Stimulated activated CD4-positive, alpha-beta T cell treated with anti-CD3 and anti-CD28 coated beads, Interleukin-2, amount 100 ng/mL, for 4 hours (primary cell): ENCODE measurements at places on chromosomes 6 and 20.
A peak's percentile ranks its signal among the peaks of the same experiment; 100 is the strongest.

GRCh38 chr6:15252195-15252594, 6.3 kb downstream of the JARID2 start:
- DNase-seq = no peak

- DNase-seq = no peak
Observed at GRCh38 chr20:44832724-44833123, 22.4 kb upstream of the RIMS4 start.

- DNase-seq = no peak
Observed at GRCh38 chr6:141472162-141472928, 660.4 kb upstream of the GJE1 start.

DNA sequence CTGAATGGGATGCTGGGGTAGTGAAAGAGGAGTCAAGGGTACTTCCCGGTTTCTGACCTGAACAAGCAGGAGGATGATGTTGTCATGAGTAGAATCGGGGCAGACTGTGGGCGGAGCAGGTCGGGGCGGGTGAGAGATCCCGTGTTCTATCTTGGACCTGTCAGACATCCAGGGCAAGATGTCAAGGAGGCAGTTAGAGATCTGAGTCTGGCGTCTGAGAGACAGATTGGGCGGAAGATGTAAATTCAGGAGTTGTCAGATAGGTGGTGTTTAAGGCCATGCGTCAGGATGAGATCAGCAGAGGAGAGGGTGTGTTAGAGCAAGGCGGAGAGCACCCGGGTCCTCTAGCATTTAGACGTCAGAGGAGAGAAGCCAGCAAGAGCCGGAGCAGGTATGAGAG, 115.5 kb downstream of the DLGAP4 start:
- no peak for DNase-seq

DNA sequence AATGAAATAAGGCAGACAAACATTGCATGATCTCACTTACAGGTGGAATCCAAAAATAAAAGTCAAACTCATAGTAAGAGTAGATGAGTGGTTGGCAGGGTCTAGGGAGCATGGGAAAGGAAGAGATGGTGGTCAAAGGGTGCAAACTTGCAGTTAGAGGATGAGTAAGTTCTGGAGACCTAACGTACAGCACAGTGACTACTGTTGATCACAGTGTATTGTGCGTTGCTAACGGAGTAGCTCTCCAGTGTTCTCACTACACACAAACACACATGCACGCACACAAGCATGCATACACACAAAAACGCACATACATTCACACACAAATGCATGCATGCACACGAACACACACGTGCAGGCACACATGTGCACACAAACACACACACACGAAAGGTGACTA, 54.9 kb downstream of the LY86 start:
- no peak for DNase-seq

GRCh38 chr6:31270788-31271640, 878 bp downstream of the HLA-C start:
- peak; percentile 43 for DNase-seq

DNA sequence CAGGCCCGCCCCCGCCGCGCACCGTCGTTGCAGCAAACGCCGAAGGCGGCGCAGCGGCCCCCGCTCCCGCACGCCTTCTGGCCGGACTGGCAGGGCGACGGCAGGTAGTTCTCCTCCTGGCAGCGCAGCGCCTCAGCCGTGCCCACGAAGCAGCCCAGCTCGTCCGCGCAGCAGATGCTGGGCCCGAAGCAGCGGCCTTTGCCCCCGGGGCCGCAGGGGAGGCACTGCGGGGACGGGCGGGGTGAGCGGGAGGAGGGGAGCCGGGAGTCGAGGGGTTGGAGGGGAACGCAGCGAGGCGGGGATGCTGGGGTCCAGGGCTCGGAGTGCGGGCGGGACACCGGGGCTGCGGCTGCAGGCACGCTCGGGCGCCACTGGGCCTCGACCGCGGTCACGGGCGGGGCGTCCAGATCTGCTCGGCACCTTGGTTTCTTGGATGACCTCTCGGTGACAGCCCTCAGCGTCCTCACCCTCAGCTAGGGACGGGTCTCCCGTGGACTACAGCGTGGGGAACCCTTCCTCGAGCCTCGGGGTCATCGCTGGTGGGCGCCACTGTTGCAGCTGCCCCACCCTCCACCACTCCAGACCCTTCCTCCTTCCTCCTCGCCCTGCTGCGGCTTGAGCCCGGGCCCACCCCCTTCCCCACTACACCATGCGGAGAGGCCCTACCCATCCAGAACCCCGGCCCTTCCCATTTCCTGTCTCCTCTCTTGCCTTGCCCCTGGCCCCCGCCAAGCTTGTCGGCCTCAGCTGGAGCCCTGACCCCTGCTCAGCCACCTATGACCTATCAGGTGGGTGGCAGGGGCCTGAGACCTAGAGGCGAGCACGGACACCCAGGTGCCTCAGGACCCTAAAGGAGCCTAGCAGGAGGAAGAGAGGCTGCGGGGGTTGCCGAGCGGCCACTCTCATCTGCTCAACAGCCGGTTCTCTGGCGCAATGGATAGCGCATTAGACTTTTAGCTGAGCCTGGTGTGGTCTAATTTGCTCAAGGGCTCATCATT, 1.3 kb downstream of the AVP start:
- no peak for DNase-seq

GRCh38 chr20:13870170-13870748, 85.4 kb downstream of the NDUFAF5 start:
- no peak for DNase-seq

DNA sequence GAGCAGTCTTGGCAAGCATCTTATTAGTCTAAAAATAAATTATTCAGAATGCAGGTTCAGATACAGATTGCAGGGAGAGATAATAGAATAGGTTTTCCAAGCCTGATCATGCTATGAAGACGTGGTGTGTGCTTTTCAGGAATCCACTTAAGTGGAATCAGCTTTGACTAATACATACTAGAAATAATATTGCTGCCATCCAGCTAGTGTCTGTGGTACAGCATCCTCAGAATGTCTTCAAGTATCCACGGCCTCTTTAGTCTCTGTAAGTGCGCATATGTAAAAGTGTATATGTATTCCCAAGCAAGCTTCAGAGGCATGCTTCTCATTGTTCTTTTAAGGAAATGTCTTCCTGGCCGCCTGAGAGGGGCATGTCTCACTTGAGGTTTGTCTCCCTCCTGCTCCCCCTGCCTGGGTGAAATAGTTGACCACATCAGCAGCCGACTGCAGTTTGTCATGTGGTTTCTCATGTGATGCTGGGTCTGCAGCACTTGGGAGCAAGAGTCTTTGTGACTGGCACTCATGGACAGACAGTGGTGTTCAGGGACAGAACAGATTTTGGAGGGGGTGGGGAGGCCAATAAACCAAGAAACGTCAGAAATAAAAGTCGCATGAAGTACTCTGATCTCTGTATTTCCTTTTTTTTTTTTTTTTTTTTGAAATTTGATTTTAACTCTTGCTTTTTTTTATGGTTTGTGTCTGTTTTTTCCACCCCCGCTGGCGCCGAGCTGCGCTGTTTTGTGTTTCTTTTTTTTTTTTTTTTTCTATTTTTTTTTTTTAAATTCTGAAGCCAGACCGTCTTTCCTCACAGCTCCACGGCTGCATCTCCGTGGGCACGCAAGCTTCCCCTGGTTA, 150.8 kb downstream of the PRL start:
- no peak for DNase-seq

DNA sequence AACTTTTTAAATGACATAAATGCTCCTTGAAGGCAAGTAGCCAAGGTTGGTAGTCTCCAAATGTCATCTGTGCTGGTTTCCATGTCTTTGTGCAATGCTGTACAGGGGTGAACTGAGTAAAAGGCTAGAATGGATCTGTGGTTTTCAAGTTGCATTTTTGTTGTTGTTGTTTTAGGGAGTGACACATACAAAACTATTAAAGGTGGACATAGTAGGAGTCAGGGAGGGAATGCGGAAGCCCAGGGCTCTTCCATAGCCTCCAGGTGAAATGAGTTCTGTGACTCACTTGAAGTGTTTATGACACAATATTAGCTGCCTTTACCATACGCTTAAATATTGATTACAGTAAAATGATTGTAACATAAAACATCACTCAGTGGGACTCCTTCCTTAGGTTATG, 22.5 kb upstream of the QKI start:
- DNase-seq = no peak

DNA sequence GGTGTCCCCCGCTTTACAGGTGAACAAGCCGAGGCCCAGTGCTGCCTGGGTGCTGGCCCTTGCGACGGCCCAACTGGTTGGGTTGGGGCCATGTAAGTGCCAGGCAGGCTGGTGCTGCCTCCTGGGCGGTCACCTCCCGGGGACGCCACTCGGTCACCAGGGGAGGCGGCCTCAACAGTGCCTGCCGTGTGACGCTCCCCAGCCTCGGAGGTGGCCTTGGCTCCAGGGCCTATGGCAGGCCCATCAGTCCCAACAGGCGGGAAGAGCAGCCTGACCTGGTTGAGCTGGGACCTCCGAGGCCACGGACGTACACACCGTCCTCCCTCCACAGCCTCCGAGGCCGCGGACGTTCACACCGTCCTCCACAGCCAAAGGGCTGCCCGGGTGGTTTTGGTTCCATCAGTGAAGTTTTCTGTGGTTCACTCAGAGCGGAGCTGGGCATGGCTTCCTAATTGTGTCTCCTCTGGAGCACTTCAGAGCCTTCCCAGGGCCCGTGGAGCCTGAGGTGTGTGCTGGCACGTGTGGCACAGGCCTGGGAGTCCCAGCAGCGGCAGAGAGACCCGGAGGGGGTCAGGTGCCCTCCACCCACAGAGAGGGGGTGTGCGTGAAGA, 19.3 kb upstream of the SLCO4A1 start:
- DNase-seq = no peak

DNA sequence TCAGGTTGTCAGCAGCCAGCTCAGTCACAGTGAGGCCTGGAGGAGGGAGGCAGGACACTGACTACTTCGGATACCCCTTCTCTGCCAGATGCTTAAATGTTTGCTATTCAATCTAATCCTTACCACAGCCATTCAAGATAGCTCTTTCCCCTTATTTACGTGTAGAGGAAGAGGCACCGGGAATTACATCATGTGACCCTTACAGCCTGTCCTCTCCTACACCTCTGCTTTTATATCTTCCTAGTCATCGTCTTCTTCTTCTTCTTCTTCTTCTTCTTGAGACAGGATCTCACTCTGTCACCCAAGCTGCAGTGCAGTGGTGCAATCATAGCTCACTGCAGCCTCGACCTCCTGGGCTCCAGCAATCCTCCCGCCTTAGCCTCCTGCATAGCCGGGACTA, 148.1 kb upstream of the NEDD9 start:
- no peak for DNase-seq

GRCh38 chr6:703552-703951, 10.6 kb upstream of the EXOC2 start:
- DNase-seq = no peak

DNA sequence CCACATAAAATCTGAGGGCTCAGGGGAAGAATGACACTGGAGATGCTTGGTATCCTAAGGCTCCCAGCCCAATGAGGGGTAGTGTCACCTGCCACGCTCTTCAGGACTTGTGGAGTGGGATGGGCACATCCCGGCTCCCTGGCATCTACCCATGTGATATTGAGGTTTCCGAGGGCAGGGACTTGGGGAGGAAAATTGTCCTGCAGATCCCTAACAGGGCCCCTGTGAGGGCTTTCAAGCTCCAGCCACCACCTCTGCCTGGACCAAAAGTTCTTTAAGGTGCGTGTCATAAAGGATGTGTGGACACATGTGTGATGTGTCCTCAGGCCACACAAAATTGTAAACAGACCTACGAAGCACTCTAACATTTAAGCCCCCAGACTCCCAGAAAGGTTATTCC, 2.5 kb downstream of the SCML4 start:
- no peak for DNase-seq

DNA sequence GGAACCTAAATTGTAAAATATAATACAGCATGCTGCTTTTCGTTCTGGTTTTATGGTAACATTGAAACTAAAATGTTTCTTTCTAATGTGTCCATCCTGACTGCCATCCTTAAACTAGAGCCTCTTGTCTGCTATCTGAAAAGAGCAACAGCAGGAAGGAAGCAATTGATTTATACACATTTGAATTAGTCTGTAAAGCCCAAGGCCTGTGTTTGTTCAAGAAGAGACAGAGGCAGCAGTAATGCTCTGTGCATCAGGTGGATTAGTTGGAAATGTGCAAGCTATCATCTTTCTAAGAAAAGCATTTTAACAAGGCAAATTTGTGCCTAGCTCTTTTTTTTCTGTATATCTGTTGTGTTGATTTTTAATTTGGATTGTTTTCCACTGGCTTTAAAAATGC, 128.6 kb downstream of the SCAF8 start:
- no peak for DNase-seq

DNA sequence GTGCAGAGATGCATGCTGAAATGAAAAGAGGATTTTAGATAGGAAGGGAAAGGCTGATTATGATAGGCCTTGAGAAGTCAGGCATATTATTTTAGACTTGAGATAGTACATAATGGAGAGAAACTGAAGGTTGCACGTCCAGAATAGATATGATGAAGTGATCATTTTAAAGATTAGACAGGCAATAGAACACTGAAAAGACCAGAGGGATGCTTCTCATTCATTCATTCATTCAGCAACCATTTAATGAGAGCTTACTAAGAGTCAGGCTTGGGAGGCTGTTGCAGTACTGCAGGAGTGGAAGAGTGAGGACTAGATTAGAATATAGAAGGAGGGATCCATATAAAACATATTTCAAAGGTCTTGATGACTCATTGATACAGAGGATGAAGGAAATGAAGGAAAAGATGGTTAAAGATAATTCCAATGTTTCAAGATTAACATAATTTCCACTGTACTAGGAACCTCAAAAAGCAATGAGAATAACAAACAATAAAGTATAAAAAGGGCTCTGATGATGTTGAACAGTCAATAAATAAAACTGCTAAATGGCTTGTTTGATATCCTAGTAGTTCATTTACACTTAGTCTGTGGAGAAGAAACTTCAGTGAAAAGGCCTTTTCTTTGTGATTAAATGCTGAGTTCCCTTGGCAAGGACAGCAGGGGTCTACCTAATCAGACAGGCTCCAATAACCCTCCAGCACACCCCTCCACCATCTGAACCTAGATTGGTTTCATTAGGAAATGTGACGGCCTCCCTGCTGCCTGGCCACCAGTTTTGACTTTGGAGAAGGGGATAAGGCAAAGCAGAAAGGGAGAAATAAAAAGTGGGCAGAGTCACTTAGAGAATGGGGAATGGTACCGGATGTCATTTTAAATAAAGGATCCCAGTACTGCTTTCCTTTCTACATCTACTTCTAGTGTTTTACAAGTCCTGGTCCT, 5.3 kb upstream of the FBXO9 start:
- DNase-seq = no peak

DNA sequence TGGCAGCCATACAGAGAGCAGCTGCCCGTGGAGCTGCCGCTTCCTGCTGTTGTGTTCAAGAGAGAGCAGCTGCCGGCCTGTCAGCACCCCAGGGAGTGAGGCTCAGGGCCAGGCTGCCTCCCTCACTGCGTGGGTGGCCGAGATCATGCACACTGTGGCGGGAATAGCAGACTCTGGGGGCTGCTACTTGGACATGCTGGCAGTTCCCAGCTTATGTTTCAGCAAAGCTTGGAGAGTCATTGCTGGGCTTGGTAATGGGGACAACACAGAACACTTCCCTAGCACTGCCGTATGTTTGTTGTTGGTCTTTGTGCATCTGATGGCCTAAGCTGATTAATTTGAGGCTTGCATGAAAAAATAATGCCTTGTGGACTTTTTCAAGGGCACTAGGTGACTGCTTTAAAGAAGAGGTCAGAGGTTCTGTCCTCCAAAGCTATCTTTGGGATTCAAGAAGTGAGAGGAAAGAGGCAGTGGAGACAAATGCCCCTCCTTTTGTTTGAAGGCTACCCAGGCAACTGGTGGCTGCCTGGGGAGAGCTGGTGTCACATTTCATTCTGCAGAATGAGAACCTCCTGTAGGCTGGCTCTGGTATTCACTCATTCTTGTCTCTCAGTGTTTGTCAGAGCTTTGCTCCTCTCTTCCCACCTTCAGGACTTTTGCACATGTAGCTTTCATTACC, 18.8 kb downstream of the MRAP2 start:
- no peak for DNase-seq
